ENCODE measurements at places on chromosomes 13 and 19.

GRCh38 chr19:33465834-33466233 lies 55.8 kb downstream of the PEPD start:
- DNase-seq, result no peak

DNA sequence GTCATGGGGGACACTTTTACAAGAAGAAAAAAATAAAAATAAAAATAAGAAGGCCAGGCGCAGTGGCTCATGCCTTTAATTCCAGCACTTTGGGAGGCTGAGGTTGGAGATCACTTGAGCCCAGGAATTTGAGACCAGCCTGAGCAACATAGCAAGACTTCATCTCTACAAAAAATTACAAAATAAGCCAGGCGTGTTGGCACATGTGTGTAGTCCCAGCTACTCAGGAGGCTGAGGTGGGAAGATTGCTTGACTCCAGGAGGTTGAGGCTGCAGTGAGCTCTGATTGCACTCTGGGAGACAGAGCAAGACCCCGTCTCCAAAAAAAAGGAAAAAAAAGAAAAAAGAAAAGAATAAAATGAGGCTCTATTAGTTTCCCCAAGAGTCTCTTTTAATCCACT lies 157.0 kb downstream of the PTPRS start:
- DNase-seq, result no peak

- DNase-seq, result no peak
These were observed 21.1 kb downstream of the ZNF582 start for GRCh38 chr19:56372281-56372680.

GRCh38 chr13:67147342-67148133 lies 82.6 kb downstream of the PCDH9 start:
- no peak for DNase-seq

DNA sequence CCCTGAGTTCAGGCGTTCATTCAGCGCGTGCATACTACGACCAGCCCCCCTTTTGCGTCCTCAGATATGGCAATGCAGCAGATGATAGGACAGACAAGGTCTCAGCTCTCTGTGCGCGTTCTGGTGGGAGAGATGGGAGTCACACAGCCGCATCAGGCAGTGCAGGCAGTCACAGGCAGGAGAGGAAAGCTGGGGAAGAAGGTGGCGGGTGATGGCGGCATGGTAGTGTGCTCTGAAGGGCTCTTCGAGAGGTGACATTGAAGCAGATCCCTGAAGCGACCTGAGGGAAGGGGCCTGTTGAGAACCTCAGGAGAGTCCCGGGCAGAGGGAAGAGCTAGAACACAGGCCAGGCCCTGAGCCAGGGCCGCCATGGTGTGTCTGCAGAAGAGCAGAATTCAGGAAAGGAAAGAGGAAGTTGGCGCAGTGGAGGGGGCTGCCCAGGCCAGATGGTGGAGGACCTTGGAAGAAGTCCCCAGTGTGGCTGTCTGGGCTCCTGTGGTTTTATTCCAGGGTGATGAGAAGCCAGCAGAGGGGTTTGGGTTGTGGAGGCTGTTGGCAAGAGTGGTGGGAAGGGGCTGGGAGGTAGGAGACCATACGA lies 3.5 kb downstream of the USF2 start:
- no peak for DNase-seq

Data from type B pancreatic cell (in vitro differentiated cells).